Testis (tissue), 5 donors: ENCODE measurements at places on chromosomes 1 and 21.
A peak's percentile ranks its signal among the peaks of the same experiment; 100 is the strongest.

DNA sequence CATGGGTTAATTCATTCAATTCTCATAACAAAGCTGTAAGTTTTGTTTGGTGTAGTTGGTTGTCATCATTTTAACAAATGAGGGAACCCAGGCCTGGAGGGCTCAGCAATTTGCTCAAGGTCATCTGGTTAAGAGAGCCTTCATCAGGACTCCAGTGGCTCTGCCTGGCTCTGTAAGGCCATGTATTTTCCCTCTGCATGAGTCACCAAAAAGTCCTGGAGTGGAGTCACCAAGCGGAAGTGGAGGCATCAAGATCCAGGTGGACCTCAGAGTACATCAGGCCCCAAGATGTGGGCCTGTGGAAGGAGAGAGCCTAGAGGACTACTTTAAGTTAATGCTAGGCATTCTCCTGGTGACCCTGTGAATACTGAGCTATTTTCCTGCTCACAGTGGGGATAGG, 30.0 kb upstream of the RBM15 start:
- no peak for DNase-seq

DNA sequence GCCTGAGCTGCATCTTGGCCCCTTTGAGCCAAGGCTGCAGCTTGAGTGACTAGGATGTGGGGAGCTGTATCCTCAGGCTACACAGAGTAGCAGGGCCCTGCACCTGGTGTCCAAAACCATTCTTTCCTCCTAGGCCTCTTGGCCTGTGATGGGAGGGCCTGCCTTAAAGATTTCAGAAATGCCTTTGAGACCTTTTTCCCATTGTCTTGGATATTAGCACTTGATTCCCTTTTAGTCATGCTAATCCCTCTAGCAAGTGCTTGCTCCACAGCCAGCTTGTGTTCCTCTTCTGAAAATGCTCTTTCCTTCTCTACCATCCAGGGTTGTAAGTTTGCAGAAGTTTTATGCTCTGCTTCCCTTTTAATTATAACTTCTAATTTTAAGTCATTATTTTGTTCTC, 21.7 kb upstream of the KIRREL1 start:
- DNase-seq = no peak

DNA sequence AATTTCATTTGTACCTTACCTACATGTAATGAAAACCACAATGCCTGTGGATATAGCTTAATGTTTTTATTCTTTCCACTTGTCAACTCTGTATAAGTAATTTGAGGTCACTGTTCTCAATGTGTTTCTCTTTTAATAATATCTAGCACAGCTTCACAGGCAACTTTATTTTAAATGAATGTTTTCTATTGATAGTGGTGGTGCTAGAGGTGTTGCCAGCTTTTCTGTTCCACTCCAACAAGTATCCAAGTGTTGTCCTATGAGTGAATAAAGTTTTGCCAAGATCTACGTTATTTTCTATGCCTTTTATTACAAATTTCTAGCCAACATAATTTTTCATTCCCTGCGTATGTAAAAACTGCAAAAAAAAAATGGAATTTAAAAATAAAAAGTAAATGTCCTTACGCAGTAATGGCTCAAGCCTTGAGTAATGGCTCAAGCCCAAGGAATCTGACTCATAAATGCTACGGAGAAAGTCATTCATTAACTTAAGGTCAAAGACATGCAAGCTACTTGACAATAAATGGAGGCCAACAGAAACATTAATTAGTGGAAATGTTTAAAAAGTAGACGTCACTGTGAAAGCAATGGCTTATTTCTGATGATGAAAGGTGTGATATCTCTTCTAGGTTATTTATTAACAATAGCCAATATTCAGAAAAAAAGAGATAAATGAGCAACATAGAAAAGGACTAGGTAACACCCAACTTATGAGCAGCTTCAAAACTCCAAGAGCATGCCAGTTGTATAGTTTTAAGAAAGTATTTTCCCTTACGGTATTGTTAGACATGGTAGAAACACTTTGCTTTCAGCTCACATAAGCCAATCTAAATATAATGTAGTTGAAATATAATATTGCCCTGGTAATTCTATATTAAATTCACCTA, 71.4 kb downstream of the SLC44A5 start:
- no peak for DNase-seq

GRCh38 chr1:116537040-116537831, 33.6 kb downstream of the CD58 start:
- DNase-seq = no peak

DNA sequence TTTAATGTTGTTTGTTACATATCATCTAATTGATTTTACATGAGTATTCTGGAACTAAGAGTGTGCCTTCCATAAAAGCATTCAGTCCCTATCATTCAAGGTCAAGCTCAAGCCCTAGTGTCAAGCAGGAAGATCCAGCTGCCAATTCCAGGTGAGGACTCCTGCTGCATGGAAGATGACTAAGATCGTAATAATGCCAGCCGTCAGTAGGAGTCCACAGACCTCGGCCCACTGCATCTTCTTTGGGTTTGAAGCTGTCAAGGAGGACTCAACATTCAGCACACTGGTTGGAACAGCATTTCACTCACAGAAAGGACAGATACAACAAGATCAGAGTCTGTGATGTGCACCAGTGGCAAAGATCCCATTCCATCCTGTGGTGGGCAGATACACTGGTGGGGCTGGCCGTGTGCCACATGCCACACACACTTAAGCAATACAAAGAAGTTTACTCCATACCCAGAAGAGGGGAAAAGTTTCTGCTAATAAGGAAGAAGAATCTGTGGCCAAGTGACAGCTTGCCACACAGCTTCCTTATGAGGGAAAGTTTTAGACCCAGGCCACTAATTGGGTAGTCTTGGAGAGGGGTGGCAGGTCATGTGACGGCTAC, 160.4 kb downstream of the PIK3R3 start:
- no peak for DNase-seq

GRCh38 chr1:45864167-45865106, 61.0 kb downstream of the MAST2 start:
- no peak for DNase-seq

DNA sequence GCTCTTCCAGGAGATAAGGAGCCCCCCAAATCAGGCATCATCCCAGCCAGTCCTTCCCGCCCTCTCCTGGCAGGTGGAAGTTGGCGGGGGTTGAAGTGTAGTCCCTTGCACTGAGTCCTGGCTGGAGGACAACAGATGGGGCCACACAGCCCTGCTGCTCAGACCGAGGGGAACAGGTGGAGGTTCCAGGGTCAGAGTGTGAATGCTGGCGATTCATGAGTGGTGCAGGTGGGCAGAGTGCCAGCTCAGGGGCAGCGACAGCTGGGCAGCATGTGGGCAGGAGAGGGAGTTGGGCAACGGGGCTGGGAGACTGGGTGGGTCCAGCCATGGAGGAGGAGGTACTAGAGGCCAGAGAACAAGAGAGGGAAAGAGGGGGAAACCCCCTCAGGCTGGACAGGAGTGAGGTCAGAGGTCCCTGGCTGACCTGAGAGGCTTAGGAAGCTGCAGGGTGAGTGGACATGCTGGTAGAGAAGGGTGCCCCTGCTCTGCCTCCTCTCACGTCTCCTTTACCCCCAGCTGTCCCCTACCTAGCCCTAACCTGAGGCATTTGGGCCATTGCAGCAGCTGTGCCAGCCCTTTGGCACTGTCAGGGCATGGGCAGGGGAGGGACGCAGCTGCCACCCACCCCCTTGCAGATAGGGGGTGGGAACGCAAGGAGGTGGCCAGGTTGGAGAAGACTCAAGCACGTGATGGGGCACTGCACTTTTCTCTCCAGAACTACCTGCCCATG, 11.3 kb upstream of the ADORA1 start:
- DNase-seq = no peak

DNA sequence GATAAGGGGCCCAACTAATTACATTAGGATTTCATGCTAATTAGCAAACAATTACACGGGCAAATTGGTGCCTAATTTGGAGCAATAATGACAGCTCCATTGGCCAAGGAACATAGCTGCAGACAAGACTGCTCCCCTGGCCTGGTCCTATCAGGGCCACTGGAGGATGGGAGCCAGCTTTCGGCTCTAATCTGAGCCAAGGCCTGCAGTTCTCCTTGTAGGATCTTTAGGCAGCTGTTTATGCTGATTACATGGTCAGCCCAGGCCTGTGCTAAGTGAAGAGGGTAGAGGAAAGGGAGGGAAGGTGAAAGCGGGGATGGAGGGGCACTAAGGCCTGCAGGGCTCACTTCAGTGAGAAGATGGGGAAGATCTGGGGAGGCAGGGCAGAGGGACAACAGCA, 12.4 kb upstream of the ADGRB2 start:
- DNase-seq = no peak

DNA sequence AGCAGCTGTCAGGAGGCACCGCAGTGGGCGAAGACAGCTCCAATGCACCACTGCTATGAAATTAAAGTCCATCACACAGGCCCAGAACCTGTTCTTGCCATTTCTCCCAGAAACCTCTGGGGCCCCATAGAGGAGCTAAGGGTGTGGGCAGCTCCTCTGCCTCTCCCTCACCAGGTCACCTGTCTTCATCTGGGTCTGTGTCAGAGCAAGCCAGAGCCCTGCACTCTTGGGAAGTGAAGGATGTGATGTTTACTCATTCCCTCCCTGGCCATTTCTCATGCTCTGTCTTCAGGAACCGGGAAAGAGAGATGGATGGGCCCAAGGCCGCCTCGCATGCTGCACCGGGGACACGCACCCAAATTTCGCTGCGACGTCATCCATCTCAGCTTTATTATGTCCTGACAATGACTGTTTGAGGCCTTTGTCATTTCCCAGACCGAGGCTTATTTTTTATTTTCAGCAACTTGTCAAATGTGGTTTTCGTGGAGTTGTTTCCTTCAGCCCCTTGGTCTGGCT, 216.1 kb downstream of the NPHP4 start:
- no peak for DNase-seq

- no peak for DNase-seq
These were observed 19.6 kb downstream of the KCNAB2 start for GRCh38 chr1:6065093-6065858.

- DNase-seq = peak; percentile 4
These were observed 654.1 kb downstream of the PTPRU start for GRCh38 chr1:29890201-29890959.

GRCh38 chr21:41365377-41366107, 3.7 kb downstream of the MX2 start:
- DNase-seq = no peak

- peak; percentile 87 for DNase-seq
These were observed 109.9 kb downstream of the GALNT2 start for GRCh38 chr1:230176871-230177411.

DNA sequence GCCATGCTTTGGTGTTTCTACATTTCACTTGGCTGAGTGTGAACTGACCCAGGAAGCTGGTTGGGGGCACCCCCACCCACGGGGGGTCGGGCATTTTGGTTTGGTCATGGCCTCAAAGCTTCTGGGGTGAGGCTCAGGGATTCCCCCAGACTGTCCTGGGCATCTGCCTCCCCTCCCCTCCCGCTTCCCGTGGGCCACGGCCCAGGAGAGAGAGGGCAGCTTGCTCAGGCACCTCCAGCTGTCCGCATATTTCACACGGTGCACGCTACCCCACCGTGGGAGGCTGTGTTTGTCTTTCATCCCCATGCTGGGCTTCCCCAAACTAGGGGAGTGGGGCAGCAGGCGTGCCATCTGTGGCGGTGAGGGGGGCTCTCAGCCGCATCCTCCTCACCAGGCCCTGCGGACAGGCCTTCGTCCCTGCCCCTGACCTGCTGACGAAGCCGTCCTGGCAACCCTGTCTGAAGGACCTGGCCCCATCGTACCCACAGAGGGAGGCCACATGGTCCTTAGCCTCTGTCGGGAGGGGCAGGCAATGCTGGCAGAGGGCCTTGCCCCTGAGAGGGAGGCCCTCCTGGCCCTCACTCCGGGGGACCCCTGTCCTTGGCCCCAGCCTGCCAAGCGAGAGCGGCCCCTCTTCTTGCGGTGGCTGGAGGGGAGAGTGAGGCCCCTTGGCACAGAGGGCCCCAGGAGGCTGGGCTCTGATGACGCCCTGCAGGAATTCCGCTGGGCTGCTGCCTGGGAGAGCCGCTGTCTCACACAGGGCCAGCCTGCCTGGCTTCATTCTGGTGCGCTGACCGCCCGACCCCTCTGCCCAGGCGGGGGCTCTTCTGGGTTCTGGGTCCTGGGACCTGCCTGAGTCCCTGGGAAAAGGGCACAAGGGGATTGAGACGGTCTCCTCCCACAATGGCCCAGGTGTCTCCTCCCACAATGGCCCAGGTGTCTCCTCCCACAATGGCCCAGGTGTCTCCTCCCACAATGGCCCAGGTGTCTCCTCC, 22.1 kb downstream of the TP73 start:
- no peak for DNase-seq

- no peak for DNase-seq
These were observed 7.5 kb upstream of the CYP4A11 start for GRCh38 chr1:46948629-46949416.

DNA sequence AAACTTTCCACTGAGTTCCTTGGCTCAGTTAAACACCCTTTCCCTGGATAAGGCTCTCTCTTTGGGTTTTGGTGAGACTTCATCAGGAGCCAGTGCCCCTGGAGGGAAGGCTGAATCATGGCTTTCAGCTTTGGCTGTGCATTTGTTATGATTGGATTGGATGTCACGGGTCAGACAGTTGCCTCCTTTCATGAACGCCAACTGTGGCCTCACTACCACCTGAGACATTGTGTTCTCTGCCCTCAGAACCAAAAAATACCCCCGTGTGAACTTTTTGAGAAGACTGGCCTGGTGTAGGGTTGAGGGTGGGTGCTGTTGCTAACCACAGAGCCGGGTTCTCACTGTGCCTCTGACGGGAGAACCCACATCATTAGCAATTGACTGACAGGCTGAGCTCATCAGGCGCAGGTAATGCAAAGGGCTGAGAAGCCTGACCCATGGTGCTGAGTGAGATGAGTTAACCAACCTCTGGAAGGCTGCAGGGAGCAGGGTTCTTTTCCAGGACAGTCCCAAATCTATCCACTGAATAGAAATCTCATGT, 65.6 kb downstream of the HHAT start:
- no peak for DNase-seq

DNA sequence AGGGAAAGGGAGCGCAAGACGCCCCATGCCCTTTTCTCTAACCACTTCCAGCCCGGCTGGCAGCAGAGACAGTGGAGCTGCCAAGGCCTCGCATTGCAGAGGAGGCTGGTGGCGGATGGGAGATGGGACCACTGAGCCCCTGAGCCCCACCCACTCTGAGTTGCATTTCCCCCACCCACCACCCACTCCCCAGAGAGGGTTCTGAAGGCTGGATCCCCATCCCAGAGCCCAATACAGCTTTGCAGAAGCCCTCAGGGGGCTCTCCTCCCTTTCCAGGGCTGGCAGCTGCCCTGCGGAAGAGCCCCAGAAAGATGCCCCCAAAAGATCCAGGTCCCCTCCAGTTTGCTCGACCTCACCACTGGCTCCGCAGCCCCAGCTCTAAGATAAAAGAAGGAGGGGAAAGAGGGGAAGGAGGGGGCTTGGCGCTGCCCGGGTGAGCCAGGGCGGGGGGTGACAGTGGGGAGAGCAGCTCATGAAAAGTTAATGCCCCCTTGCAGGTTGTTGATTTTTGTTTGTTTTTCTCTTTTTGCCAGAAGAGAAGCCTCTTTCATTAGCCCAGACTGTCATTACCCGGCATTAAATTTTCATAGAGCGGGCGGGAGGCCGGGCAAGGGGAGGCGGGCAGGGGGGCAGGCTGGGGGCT, 38.4 kb upstream of the CASZ1 start:
- DNase-seq = no peak

- no peak for DNase-seq
These were observed 500 bp upstream of the DOCK7 start for GRCh38 chr1:62688687-62689085.

GRCh38 chr21:24298040-24298439, 1309.2 kb downstream of the MRPL39 start:
- no peak for DNase-seq

- DNase-seq = no peak
These were observed 64.3 kb upstream of the LRRC8B start for GRCh38 chr1:89460325-89460724.
